ENCODE measurements at places on chromosomes 6 and 20.

- no peak for DNase-seq
Measured at GRCh38 chr20:9036593-9036992, 32.3 kb upstream of the PLCB4 start.

GRCh38 chr6:3379482-3380060 is 77.3 kb downstream of the SLC22A23 start:
- no peak for DNase-seq

GRCh38 chr6:6560909-6561308 is 27.6 kb upstream of the LY86 start:
- no peak for DNase-seq

DNA sequence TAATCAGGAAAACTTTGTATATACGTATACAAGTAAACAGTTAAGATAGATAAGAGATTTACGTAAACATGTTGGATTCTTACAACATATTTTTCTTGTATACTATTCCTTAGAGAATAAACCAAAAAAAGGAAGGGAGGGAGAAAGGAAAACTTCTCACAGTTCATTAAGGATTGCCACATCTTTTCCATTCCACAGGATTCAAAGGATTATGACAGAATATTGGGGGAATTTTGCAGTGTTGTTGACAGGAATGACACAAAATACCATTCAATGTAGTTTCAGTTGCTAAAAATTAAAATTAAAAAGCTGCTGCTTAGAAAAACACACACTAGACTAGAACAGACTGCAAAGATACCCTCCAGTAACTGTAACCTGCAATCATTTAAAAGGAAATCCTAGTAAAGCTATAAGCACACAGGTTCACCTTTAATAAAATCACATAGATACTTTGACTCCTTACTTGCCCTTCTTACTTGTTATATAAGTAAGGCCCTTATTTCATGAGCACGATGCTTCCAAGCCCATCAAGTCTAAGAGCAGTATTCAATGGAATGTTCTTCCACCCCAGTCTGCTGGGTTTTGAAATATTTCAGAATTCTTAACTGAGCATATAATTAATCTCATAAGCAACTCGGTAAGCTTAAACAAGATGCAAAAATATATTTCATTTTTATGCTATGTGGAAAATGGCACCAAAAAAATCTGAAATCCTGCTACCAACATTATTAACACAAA is 107.8 kb downstream of the SMLR1 start:
- no peak for DNase-seq

- no peak for DNase-seq
Measured at GRCh38 chr6:33166811-33167210, 25.5 kb downstream of the COL11A2 start.

- no peak for DNase-seq
Measured at GRCh38 chr20:20368418-20369249, 730 bp downstream of the INSM1 start.

GRCh38 chr6:89581689-89582088 is 56.9 kb downstream of the LYRM2 start:
- DNase-seq = no peak

DNA sequence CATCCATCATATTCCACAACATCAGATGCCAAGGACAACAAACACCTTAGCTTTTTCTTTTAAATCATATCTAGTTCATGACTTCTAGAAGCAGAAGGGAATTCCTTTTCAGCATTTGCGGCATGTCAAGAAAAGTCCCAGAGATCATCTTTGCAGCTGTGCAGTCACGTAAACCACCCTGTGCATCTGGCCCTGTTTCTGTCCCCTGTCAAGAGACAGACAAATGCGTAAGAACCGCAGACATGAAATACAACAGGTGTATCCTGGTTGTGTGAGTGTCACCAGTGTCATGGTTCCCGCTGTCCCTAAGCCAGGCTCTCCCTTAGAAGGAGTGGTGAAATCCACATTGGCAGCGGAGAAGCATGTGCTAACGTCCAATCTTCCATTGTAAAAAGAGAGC is 28.1 kb downstream of the LY86 start:
- no peak for DNase-seq

DNA sequence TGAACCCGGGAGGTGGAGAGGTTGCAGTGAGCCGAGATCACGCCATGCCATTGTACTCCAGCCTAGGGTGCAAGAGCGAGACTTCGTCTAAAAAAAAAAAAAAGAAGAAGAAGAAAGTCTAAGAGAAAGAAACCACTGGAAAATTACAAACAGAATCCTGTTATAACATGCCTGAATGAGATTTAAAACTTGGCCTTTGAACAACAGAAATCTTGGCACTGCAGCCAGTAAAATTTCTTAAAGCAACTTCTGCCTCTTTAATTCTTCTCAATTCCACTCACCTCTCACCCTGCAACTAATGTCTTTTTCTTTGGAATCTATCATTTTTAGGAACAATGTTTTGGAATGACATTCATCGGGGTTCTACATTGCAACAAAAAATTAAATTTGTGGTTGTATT is 26.3 kb downstream of the PM20D2 start:
- no peak for DNase-seq

GRCh38 chr20:32805721-32806120 is 14.0 kb upstream of the MAPRE1 start:
- no peak for DNase-seq

DNA sequence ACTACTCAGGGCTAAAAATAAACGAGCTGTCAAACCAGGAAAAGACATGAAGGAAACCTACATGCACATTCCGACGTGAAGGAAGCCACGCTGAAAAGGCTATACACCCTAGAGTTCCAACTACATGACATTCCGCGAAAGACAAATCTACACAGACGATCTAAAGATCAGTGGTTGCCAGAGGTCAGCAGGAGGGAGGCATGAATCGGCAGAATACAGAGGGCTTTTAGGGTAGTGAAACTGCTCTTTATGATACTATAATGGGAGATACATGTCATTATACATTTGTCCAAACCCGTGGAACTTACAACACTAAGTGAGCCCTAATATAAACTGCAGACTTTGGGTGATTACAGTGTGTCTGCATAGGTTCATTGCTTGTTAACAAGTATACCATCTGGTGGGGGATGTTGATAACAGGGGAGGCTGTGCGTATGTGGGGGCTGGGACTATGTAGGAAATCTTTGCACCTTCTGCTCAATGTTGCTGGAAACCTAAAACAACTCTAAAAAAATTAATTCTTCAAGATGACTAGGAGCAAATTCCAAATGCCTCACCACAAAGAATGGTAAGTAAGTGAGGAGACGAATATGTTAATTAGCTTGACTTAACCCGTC is 132.2 kb upstream of the CDH4 start:
- DNase-seq = no peak

- no peak for DNase-seq
Measured at GRCh38 chr6:25217302-25217701, 61.9 kb upstream of the CARMIL1 start.

DNA sequence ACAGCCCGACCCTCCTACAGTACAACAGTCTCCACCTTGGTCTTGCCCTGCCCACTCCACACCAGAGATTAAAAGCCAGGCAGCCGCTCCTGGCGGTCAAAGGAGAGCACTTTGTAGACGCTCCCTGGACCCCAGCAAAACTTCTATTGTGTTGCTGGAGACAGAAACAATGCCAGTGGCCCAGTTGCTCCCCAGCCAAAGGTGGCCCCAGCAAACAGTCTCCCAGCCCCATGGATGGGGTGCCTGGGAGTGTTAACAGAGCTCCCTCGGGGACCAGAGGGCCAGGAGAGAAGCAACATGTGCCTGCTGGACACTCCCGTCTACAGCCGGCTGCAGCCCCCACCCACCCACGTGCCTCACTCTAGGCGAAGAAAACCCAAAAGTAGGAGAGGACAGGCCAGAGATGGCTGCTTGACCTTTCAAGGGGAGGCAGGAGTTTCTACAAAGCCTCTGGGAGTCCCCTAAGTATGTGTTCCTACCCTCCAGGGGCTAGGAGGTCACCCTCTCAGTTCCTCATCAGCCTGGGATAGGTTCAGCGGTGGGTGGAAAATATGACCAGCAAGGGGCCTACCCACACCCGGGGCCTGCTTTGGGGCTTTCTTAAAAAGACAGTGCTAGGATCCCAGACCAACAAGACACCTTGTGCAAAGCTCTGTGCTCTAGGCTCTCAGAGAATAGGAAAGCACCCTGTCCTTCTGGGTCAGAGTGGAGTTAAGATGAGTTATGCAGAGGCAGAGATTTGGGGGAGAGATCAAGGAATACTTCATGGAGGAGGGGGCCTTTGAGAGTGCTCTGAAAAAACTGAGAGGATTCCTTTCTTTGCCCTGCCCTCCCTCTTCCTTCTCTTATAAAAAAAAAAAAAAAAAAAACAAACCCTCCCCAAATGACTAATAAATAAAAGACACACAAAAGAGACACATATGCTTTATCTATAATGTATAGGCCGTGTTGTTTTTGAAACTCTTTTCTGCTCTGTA is 19.0 kb upstream of the PREX1 start:
- DNase-seq = no peak

- peak; percentile 29 for DNase-seq
Measured at GRCh38 chr6:130229645-130230044, 6.9 kb upstream of the SAMD3 start.

- no peak for DNase-seq
Measured at GRCh38 chr6:40387127-40387870, 199.9 kb downstream of the LRFN2 start.

- DNase-seq = no peak
Measured at GRCh38 chr6:13260101-13260598, 68.2 kb downstream of the TBC1D7 start.

- DNase-seq = no peak
Measured at GRCh38 chr20:48944663-48945297, 23.3 kb downstream of the ARFGEF2 start.

DNA sequence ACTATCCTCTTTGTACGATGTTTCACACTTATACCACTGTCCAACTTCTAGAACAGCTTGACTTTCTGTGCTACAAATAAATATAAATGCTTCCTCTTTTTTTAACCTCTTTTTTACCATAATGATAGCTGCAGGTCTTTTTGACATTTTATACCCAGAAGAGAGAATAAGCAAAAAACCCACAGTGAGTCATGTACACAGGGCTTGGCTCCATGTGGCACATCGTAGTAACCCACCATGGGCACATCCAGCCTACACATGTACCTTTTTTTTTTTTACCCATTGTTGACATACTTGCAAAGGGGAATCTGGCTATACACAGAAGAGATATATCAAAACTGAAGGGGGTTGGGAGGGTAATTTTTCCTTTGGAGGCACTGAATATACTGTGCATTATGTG is 59.5 kb upstream of the RSPO3 start:
- DNase-seq = no peak

DNA sequence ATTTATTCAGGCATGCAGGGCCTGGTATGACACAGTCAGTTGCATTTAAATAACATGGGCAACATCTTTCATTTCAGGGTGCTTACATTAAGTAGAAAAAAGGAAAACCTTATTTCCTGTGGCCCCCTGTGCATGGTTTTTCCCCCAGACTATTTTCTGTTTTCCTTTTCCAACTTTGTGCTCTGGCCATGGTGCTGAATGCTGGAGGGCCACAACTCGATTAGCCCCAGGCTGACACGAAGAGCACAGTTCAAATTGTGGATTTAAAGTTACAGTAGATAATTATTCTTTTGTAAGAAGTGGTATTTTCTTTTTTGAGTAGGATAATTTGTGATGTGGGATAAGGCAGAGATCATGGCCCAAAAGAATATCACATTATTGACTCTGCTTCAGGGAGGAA is 332.0 kb downstream of the HAO1 start:
- no peak for DNase-seq

DNA sequence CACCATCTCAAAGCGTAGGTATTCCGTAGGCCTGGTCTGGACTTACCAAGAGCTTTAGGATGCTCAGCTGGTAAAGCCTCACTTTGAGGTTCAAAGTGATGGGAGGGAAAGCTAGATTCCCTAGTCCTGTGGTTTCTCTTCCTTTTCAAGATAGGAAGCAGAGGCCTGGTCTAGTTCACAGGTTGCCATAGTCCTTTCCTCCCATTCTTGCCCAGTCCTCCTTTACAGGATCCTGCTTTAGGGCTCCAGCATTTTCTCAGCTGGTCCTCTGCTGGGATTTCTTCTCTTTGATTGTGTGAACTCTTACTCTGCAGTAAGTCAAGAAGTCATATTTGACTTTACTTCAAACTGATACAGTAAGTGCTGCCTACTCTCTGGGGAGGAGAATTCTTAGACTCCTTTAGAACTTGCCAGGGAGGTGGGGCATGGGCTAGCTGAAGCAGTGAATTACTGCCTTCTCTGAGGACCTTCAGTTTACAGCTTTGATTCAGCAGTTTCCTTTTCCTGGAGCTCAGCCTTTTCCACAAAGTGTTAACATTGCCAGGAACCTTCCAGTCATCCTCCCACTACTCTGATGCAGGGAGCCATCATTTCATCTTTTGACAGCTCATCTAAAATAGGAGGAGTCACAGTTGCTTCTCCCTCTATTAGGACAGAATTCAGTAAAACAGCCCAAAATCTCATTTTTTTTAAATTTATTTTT is 42.8 kb upstream of the PLCG1 start:
- DNase-seq = no peak
